ENCODE measurements at places on chromosomes 16 and 17. TPM values are rescaled to one million over a fixed set of nuclear protein-coding genes. Genes with fewer than 3 reads are reported as not detected.

GP1BA gene
- total RNA-seq, result not detected

TMEM204 gene
- total RNA-seq, result not detected

IGFALS gene
- total RNA-seq, result 2.4 TPM

SPDYE4 gene
- not detected for total RNA-seq

CTRL gene
- total RNA-seq, result 1.1 TPM

NPIPB13 gene
- 1.00 TPM for total RNA-seq

TSPAN10 gene
- total RNA-seq, result 0.27 TPM

CHST5 gene
- total RNA-seq, result not detected

SDR42E2 gene
- total RNA-seq, result 0.11 TPM

CBFA2T3 gene
- not detected for total RNA-seq

MCRIP2 gene
- total RNA-seq, result 76.7 TPM

MMP25 gene
- not detected for total RNA-seq

HLF gene
- 202 TPM for total RNA-seq

TNP2 gene
- not detected for total RNA-seq

Data from HepG2 (cell line).